ENCODE measurements at places on chromosomes 7 and 10. TPM values are rescaled to one million over a fixed set of nuclear protein-coding genes. Genes with fewer than 3 reads are reported as not detected.

Gene PGAM2
- total RNA-seq, result 0.14 TPM

Gene ZNF736
- total RNA-seq, result 5.5 TPM

Gene PLEKHS1
- not detected for total RNA-seq

DNA sequence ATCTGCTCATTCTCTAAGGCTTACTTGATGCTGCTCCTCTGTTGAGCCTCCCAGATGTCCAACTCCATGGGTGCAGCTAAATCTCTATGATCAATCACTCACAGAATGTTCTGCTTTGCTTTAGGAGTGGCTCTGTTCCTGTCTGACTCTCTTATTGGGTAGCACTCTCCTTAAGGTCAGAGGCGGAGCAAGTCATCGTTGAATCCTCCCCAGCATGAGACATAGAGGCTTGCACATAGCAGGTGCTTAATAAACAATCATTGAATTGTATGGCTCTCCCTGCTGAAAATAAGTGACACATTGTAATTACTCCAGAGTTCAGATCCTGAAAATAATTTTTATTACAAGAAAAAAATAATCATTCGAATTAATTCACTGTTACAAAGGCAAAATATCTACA lies 69.7 kb downstream of the NPS start:
- DNase-seq, result no peak

GRCh38 chr7:786472-787255 lies 45.6 kb upstream of the SUN1 start:
- no peak for DNase-seq

GRCh38 chr7:5697754-5698424 lies 83.6 kb downstream of the RNF216 start:
- no peak for DNase-seq
